ENCODE measurements at places on chromosomes 3 and 15. TPM values are rescaled to one million over a fixed set of nuclear protein-coding genes. Genes with fewer than 3 reads are reported as not detected.

Gene NOX5
- total RNA-seq: 0.23 TPM

Gene FANCD2OS
- not detected for total RNA-seq

Gene PARP15
- total RNA-seq: 1.6 TPM

Gene NRG4
- 2.5 TPM for total RNA-seq

Gene PRSS50
- total RNA-seq: 0.99 TPM
